ENCODE measurements at places on chromosomes 11 and 22.

- DNase-seq, result no peak
Measured at GRCh38 chr11:134819041-134819440, 407.0 kb upstream of the B3GAT1 start.

GRCh38 chr11:78417175-78417887 is at the start of gene GAB2:
GAB2 (minus strand) TSS chr11:78417820; CDS start chr11:78417720, 100 bp downstream.
- DNase-seq, result no peak

DNA sequence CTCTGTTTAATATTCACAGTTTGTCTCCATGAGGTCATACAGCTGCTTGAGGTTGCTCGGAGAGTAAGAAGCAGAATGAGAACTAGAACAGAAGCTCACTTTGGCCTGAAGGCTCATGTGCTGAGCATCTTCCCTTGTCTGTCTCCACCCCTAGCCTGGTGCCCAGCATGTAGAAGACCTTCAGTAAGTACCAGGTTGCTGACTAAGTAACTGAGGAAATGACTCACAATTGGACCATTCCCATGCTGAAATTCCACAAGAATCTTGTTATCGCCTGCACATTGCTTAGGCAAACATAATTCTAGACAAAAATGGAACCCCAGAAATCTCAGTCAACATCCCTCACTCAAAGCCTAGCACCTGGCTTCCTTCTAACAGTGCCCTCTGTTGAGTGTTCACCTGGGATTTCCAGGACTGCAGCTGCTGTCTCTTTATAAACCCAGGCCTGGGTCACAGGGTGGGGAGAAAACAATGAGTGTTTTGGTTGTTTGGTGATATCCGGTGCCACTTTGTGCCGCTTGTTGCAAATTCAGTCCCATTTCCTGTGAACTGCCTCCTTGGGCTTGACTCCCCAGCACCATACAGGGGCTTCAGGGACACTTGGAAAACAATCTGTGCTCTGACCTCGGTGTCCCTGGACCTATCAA is 406.8 kb downstream of the ETS1 start:
- peak; percentile 96 for DNase-seq

DNA sequence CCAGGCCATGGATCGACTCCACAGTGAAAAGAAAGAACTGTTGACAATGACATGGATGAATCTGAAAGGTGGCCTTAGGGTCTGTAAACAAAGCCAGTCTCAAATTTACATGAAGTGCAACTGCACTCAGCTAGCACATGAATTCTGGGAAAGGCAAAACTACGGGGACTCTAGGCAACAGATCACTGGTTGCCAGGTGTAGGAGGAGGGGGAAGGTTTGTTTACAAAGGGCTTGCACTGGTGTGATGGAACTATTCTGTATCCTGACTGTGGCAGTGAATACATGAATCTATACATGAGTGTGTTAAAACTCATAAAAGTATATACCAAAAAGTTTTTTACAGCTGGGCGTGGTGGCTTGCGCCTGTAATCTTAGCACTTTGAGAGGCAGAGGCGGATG is 27.3 kb downstream of the ALX4 start:
- DNase-seq, result no peak

DNA sequence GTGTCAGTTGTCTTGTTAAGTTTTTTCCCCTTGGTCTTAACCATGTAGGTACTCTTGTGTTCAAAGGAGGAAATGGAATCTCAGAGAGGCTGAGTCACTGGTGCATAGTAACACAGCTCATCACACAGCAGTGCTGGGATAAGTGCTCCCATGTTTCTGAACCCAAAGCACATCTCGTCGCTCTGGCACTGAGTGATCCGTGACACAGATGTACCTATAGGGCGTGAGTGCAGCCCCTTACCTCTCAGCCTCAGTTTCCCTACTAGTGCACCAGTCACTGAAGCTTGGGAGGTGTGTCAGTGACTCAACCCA is 234.0 kb downstream of the ST3GAL4 start:
- DNase-seq, result no peak

DNA sequence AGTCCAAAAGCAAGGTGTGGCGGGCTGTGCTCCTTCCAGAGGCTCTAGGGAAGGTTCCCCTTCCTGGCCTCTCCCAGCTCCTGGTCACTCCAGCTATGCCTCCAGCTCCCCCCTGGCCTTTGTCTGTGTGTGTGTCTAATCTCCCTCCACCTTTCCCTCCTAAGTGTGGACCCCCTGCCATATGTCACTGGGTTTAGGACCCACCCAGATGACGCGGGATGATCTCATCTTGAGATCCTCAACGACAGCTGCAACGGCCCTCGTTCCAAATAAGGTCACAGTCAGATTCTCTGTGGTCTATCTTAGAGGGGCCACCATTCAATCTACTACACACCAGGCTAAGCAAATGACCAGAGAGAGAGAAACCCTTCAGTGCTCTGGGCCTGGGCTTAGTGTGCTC is 107.9 kb downstream of the ARHGAP8 start:
- DNase-seq, result no peak

DNA sequence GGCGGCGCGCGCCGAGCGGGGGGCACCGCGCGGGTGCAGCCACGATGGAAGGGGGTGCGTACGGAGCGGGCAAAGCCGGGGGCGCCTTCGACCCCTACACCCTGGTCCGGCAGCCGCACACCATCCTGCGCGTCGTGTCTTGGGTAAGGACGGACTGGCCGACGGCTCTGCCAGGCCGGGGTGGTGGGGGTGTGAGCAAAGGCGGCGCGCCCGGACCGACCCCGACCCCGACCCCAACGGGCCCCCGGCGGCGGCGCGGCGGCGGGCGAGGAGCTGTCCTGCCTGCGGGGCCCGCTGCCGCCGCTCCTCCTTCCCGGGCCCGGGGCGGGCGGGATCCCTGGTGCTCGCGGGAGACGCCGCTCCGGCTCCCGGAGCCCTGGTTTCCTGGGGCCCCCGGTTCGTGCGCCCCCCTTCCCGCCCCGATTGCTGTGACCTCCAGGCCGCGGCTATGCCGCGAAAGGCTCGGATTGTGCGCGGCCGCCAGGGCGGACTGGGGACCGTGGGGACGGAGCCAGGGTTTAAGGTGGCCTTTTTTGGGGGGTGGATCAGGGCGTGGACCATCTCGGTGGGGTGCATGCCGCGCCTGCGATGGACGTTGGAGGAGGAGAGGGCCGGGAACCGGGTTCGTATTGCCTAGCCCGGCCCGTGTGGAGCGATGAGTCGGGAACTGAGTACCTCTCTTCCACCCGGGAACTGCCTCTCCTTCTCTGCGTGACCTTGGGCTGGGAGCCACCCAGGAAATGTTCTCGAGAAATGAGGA is at the start of gene SYNGR1:
TSS of gene SYNGR1 (plus strand) at position 25 of the 760 bp plus-strand sequence. CDS start at position 45, 20 bp downstream.
- DNase-seq, result no peak

GRCh38 chr11:120563703-120564572 is 52.4 kb downstream of the GRIK4 start:
- no peak for DNase-seq

- DNase-seq, result peak; percentile 90
Measured at GRCh38 chr11:65477149-65477965, 21.5 kb upstream of the MALAT1 start.

DNA sequence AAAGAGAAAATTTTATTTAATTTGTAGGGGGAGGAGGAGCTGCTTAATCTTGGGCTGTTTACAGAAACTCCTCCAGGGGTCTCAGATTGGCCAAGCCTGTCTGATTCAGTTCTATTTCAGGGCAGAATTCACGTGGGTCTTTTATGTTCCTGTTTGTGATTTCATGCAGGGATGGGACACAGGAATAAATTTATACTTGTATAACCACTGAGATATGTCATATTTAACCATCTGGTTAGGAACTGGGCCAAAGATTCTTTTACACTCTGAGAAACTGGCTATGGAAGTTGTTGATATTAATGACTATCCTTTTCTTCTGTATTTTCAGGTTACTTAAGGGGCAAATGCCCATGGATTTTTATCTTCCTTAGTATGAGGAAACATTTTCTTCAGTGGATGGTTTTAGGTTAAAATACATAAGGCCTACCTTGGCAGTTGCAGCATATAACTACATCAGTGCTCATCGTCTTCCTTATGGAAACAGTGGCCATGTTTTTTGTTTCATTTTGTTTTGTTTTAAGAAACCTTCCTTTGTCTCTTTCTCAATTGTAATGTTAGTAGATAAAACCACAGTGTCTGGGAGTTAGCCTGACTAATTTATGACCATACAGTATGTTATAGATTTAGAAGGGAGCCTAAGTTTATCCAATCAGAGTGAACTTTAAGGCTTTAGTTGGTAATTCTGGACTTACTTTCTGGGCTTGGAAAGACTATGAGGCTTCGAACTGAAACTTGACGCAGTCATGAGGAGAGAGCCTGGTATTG is 132.4 kb upstream of the ANO3 start:
- no peak for DNase-seq

DNA sequence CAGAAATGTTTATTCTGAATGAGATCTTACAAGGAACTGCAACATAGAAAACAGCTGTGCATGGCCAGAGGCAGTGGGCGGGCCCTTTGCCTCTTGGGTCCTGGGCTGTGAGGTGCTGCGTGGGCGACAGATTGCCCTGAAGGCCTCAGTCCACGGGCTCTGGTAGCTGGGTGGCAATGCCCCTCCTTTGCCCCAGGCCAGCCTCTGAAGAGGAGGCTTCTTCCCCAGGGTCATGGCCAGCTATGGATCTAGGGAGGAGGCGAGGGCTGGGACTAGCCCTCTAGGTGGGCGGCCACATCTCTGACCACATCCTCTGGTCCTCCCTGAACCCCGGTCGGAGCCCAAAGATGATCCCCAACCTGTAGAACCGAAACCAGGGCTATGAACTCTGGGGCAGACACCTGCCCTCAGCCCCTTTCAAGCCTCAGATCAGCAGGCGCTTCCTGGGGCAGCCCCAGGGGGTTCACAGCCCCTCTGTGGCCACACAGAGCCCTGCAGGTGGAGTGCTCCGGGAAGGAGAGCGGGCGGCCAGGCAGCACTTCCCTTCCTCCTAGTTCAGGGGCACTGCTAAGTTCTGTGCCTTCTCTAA is 6.6 kb upstream of the CDC42BPG start:
- DNase-seq, result no peak

DNA sequence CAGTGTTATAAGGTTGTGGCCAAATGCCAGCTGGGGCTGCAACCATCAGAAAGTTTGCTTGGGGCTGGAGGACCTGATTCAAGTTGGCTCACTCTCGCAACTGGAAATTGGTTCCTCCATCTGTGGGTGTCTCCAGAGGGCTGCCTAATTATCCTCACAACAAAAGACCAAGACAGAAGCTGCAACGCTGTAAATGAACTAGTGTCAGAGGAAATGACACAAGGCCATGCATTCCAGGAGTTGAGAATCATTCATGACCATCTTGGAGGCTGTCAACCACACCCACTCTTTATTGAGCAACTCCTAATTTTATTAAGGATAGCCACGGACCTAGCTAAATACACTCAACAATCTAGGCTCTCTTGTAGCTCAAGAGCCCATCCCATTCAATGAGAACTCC is 1060.8 kb downstream of the OPCML start:
- no peak for DNase-seq

- DNase-seq, result peak; percentile 37
Measured at GRCh38 chr11:61917334-61918109, at the start of gene RAB3IL1. RAB3IL1 (minus strand) TSS chr11:61917566; CDS start chr11:61917367, 199 bp downstream.

DNA sequence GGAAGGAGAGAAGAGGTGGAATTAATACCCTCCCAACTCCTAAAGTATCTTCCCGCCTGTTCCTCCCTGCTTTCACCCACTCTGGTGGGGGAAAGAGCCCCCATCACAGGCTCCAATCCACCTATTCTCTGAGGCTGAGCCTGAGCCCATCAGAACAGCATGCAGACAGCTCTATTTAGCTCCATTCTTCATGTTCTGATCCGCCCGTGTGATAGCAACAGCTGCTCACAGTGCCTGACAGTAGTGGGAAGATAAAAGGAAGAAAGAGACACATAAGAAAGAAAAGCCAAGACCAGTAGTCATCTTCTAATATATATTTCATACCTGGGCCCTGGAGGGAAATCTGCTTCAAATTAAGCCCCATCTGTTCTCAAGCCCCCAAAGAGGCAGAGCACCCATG is 80.3 kb upstream of the AKIP1 start:
- no peak for DNase-seq

- DNase-seq, result no peak
Measured at GRCh38 chr22:39725351-39726035, 154.9 kb downstream of the CACNA1I start.

DNA sequence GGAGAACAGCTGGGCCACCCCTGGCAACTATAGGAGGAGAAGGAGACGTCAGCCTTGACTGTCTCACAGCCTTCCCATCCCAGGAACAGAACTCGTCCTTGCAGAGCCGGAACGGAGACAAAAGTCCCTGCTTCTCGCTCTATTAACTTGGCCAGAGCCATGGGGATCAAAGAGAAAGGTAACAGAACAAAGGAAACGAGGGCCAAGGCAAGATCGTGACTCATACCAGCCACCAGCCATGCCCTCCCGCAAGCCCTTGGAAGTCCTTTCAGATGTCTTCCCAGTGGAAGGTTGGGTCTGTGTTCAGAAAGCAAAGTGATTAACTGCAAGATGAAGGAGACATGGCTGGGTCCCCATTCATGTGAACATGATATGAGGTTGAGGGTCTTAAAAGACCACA is 64.7 kb downstream of the PDE2A start:
- no peak for DNase-seq
